SK-MEL-5 (cell line): ENCODE measurements at places on chromosomes 11 and 22. TPM values are rescaled to one million over a fixed set of nuclear protein-coding genes. Genes with fewer than 3 reads are reported as not detected.

The FAR1 gene
- 30.0 and 35.2 TPM in 2 replicates for total RNA-seq

The KBTBD3 gene
- 4.9 and 8.7 TPM in 2 replicates for total RNA-seq

The OR51B2 gene
- total RNA-seq: 0.53 and 0.83 TPM in 2 replicates

The CCDC87 gene
- total RNA-seq: 0.08 and 0.24 TPM in 2 replicates

The SOX10 gene
- total RNA-seq: 188 and 199 TPM in 2 replicates

The MDK gene
- total RNA-seq: 3.1 and 4.7 TPM in 2 replicates

The CPSF7 gene
- 14.6 and 19.1 TPM in 2 replicates for total RNA-seq

The POTEH gene
- total RNA-seq: 0.40 TPM in 1 of 2 replicates, not detected in the other

The GGTLC2 gene
- total RNA-seq: not detected in 2 replicates

The RTN4R gene
- 7.2 TPM in 2 replicates for total RNA-seq

The TBX1 gene
- 0.08 TPM in 1 of 2 replicates, not detected in the other for total RNA-seq

The NAALAD2 gene
- total RNA-seq: 1.8 and 2.5 TPM in 2 replicates

The RAB36 gene
- total RNA-seq: 0.29 and 0.37 TPM in 2 replicates

The MAJIN gene
- total RNA-seq: not detected in 2 replicates

The PPP1R14B gene
- 138 and 162 TPM in 2 replicates for total RNA-seq

The HBE1 gene
- 21.8 and 22.2 TPM in 2 replicates for total RNA-seq

The CNTF gene
- total RNA-seq: 1.2 and 2.1 TPM in 2 replicates

The OR6A2 gene
- total RNA-seq: 0.05 and 0.11 TPM in 2 replicates

The FBLN1 gene
- total RNA-seq: 9.7 and 10.1 TPM in 2 replicates

The HORMAD2 gene
- not detected in 2 replicates for total RNA-seq

The SLC22A9 gene
- total RNA-seq: not detected in 2 replicates

The TYR gene
- 1,340 and 1,434 TPM in 2 replicates for total RNA-seq

The OR2AT4 gene
- 0.05 TPM in 1 of 2 replicates, not detected in the other for total RNA-seq

The FAM118A gene
- total RNA-seq: 18.2 and 29.2 TPM in 2 replicates
